ACHN (cell line): ENCODE measurements at places on chromosomes 7 and 10.

GRCh38 chr10:6615971-6616370 lies 35.9 kb upstream of the PRKCQ start:
- DNase-seq: no peak

GRCh38 chr10:79392506-79393176 lies 45.4 kb downstream of the PPIF start:
- no peak for DNase-seq

GRCh38 chr7:55427800-55428199 lies 62.7 kb downstream of the LANCL2 start:
- DNase-seq: no peak

- DNase-seq: no peak
These were observed 199.5 kb downstream of the REEP3 start for GRCh38 chr10:63720676-63721075.

DNA sequence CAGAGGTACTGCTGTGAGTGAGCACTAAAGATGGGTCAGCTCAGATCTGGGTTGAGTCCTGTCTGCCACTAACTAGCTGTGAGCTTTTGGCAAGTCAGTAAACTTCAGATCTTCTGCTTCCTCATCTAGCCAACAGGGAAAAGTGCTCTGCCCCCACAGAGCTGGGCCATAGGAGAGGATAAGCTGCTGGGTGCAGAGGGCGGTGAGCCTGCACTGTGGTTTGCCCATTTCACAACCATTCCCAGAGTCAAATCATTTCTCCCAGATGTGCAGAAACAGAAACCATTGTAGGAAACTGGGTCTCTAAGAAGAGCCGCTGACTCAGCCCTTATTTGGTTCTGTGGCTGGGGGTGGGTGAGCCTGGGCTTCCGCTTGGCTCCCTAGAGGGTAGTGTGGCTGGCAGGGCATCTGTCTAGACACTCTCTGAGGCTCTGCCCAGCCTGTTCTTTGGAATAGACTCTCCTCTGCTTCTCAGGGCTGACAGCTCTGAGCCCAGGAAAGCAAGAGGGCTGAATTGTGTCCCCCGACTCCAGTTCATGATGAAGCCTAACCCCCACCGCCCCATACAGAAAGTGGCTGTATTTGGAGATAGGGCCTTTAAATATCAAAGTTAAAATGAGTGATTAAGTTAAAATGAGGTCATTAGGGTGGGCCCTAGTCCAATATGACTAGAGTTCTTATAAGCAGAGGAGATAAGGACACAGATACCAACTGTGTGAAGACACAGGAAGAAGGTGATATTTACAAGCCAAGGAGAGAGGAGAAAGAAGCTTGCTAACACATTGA lies 29.5 kb upstream of the ARHGAP22 start:
- no peak for DNase-seq

DNA sequence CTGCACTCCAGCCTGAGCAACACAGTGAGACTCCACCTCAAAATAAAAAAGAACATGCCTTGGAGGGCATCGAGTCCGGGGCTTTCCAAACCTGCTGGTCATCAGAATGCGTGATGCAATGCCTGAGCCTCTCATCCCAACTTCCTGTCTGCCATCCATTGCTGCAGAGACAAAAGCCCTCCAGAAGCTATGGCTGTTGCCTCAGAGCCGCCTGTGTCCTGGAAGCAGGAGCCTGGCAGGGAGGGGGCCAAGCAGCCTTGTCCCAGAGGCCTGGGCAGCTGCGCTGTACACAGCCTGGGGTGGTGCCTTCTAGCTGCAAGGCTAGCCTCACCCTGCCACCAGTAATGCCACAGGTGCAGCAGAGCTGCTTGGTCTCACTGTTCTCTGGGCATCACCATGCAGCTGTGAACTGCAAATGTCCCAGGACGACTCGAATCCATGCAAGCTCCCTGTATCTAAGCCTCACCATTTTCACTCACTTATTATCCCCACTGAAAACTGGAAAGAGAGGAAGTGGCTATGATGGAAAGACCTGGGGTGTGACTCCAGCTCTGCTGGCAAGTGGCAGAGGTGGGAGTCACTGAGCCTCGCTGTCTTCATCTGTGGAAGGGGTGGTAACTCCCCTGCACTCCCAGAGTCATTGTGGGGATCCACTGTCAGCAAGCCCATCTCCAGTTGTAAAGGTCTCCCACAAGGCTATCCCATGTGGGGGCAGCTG lies 7.0 kb downstream of the ALOX5 start:
- DNase-seq: no peak

DNA sequence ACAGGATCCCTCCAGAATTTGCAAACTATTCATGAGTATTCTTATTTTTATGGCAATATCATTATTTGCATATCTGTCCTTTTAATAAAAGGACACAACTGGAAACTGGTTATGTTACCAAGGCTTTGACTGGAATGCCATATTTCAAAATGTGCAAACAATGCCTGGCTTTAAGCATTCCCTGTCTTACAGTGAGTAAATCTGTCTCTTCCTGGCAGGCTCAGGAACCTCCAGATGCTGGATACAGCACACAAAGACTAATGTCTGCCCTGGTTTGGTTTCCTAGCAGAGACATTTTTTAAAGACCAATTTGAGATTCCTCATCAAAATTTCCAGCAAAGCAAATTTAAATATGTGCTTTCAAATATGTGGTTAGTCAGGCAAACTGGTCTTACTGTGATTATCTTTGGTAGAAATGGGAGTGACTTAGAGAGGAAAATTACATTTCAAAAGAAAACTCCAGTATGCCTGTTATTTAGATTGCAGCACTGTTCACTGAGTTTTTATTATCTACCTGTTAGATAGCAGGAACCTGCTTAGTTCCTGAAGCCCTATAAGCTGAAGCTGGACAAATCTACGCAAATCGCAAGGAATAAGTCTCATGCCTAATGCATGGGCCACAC lies 31.3 kb downstream of the RNF216 start:
- DNase-seq: no peak

- DNase-seq: no peak
These were observed 31.1 kb upstream of the NEUROD6 start for GRCh38 chr7:31371621-31372020.

DNA sequence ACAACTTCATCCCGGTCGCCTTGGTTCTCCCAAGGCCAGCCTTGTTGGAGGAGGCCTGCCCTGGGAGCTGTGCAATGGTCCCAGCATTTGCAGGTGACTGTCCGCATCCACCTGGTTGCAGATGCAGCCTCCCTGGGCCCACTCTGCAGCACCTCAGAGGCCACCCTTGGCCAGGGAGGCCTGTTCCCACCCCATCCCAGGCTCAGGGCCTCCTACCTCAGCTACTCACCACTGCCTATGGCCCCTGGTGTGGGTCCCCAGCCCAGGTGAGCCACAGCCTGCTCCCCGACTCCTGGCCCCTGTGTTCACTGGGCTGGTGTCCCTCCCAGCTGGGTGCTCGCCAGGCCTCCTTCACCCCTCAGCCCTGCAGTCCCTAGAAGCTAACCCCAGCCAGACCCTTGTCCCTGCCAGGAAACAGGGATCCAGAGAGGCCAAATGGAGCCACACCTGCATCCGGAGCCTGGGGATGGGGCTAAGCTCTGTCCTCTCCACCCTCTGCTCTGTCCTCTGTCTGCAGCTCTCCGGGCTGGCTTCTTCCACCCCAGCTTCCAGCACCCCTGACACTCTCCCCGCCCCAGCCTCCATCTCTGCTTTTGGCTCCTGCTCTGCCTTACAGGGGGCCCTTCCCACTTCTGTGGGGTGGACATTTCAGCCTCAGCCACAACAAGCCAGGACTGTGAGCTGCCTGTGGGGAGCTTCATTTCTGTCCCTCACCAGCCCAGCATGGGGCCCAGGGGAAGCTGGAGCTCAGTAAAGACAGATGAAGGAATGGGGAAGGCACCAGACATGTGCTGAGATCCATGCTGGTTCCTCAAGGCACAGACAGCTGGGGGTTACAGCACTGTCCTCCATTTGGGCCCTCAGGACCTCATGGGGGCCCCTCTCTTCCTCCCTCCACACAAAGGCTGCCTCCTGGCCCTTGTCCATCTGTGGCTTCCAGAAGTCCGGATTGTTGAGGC lies 35.6 kb upstream of the ANTXRL start:
- DNase-seq: no peak

DNA sequence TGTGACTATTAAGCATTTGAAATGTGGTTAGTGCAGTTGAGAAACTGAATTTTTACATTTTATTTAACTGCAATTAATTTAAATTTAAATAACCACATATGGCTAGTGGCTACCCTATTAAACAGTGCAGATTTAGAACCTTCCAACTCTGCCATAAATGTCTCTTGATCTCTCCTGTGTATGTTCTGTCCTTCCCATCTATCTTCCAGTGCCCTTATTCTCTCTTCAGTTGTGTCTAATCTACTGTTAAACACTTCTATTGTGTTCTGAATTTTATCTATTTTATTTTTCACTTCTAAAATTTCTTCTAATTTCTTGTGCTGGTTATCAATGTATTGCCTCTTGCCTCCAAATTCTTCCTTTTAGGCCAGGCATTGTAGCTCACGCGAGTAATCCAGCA lies 105.0 kb downstream of the CUL2 start:
- DNase-seq: no peak

DNA sequence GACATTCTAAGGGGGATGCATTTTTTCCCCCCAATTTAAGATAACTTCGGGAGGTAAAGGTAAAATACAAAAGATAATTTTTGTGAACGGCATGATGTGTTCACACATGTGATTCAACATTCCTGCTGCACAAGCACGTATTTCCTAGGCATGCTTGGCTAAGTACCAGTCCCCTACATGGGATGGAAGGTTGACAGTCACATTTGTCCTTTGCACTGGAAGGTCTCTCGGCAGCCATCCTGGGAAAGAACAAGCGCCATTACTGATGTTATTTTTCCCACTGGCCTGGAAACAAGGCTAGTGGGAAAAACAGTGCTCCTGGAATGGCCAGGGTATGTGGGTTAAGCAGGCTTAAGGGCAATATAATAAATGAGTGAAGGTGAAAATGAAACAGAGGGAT lies 276.2 kb upstream of the AOAH start:
- DNase-seq: no peak

GRCh38 chr7:18053177-18053928 lies 25.7 kb upstream of the PRPS1L1 start:
- DNase-seq: no peak

DNA sequence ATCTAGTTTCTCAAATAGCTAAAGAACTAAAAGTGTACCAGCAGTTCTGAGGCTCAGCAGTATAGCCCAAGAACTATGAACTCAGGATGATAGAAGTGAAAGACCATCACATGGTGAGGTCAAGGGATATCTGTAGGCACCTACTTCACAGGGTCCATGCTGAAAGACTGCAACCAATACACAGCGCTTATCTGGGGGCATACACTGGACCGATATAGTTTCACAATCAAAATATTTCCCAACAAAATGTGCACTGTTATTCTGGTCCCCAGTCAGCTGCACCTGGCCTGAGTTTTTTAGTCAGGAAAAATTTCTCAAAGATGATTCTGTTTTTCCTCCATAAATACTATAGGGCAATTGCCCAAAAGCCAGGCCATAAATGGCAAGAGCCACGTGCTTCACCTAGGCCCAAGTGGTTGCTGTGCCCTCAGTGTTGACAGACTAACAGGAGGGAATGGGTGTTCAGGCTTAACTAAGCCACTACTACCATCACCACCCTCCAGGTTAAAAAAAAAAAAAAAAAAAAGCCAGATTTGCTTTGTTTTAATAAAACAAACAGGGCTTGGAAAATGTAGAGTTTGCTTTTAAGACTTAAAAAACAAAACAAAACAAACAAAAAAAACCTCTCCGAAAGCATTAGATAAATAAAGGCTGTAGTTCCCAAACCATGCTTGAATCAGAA lies 58.5 kb downstream of the OGDH start:
- DNase-seq: no peak

DNA sequence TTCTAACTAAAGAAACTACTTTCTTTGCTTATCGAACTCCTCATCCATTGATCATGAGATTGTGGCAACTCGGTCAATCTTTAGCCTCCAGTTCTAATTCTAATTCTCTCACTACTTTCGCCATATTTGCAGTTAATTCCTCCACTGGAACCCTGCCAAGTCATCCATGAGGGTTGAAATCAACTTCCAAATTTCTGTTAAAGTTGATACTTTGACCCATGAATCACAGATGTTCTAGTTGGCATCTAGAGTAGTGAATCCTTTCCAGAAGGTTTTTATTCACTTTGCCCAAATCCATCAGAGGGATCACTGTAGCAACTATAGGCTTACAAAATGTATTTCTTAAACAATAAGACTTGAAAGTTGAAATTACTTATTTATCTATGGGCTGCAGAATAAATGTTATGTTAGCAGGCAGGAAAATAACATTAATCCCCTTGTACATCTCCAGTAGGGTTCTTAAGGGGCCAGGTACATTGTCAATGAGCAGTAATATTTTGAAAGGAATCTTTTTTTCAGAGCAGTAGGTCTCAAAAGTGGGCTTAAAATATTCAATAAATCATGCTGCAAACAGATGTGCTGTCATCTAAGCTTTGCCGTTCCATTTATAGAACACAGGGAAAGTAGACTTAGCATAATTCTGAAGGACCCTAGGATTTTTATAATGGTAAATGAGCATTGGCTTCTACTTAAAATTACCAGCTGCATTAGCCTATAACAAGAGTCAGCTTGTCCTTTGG lies 39.4 kb downstream of the CCDC71L start:
- DNase-seq: no peak

GRCh38 chr10:90798482-90798881 lies 59.4 kb downstream of the HTR7 start:
- DNase-seq: no peak

- no peak for DNase-seq
These were observed 809 bp upstream of the OGA start for GRCh38 chr10:101818872-101819633.

DNA sequence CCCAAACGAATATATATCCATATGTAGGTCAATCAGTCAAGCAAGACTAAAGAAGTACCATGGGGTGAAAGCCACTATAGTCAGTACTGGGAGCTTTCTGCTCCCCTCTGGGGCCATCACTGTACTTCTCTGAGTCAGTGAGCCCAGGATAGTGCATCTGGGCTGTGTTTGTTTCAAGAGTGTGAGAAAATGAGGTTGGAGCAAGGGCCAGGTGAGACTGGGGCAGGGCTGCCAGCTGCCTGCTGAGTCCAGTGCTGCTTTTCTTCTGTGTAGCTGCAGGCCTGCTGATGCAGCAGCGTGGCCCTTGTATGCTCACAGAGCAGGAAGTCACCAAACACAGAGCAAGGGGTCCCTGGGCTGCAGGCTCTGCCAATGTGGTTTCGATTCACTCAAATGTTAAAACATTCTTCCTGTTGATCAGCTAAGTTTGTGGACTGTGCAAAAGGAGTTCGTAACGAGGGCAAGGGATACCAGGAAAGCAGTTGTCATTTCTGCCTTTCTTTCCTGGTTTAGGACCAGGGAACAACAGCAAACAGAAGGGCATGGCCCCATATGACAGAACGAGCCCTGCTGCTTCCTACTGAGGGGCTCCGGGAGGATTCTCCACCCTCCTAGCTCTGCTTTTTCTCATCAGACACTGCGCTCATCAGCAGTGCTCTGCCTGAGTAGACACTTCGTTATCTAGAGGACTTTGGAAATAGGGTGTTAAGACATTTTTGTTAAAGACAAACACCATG lies 65.4 kb upstream of the TNS3 start:
- DNase-seq: no peak

- no peak for DNase-seq
These were observed 997.0 kb downstream of the GATA3 start for GRCh38 chr10:9051328-9051974.

- DNase-seq: no peak
These were observed 45.9 kb downstream of the SGMS1 start for GRCh38 chr10:50577681-50578350.
